ENCODE measurements at places on chromosomes 16 and 17.

DNA sequence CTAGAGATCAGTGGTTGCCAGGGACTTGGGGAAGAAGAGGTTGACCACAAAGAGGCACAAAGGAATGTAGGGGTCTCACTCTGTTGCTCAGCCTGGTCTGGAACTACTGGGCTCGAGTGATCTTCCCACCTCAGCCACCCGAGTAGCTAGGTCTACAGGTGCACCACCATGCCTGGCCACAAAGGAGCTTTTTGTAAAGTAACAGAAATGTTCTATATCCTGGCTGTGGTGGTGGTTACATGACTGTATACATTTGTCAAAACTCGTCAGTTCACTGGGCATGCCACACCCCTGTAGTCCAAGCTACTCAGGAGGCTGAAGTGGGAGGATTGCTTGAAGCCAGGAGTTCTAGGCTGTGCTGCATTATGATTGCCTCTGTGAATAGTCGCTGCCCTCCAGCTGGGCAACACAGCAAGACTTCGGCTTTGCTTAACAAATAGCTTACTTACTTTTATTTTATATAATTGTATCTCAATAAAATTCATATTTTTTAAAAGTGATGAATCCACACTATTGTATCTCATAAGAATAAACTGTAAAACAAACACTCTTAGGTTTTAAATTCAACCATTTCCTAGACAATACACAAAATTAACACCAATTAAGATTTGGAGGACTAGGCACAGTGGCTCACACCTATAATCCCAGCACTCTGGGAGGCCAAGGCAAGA, 5.0 kb downstream of the SKA2 start:
- DNase-seq: no peak

DNA sequence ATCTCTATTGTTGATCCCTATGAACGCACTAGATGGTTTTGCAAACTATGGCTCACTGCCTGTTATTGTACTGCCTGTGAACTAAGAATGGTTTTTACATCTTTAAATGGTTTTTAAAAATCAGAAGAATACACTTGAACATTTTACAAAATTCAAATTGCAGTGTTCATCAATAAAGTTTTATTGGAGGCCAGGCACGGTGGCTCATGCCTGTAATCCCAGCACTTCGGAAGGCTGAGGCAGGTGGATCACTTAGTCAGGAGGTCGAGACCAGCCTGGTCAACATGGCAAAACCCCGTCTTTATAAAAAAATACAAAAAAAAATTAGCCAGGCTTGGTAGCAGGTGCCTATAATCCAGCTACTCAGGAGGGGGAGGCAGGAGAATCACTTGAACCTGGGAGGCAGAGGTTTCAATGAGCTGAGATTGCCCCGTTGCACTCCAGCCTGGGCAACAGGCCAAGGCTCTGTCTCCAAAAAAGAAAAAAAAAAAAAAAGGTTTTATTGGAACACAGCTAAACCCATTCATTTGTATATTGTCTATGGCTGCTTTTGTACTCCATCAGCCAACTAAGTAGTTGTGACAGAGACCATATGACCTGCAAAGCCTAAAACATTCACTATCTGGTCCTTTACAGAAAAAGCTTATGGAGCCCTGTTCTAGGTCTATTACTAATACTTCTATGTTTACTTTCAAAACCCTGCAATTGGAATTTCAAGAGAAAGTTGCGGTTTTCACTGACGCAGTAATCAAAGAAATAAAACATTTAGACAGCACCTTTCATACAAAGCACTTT, 18.9 kb downstream of the IKZF3 start:
- DNase-seq: no peak

GRCh38 chr16:11743308-11744074, 834 bp upstream of the TXNDC11 start:
- no peak for DNase-seq

DNA sequence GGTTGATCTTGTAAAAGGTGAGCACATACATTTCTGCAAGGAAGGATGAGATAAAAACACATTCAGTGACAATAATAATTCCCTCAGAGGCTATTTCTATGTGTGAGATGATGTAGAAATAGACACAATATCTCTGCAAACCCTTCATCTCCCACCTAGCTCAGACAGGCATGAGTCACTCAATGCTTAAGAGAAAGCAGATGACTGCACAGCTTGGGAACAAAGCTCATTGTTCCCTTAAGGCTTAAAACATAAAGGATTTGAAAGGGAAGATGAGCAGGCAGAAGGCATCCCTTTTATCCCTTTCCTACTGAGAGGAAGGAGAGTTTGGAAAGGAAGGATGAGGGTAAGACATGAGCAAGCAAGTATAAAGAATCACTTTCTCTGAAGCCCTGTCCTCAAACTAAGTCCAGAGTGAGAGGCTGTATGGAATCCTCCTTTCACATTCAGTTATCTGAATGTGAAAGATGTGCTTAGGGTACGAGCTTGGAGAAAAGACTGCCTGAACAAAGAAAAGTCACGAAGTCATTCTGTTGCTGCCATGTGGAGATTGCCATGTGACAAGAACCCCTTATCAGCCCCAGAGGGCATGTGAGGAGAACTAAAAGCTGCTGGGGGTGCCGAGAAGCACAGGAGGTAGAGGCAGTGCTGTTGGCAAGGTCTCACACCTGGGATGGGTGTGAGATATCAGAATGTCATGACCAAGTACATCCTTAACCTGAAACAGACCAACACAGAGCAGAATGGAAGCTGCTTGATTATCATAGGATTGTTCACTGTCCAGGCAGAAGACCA, 58.2 kb downstream of the CNTNAP4 start:
- DNase-seq: no peak

GRCh38 chr17:12624211-12624610, 41.5 kb upstream of the MYOCD start:
- no peak for DNase-seq
